ENCODE measurements at places on chromosomes 13 and 19. TPM values are rescaled to one million over a fixed set of nuclear protein-coding genes. Genes with fewer than 3 reads are reported as not detected.

GRCh38 chr19:17137417-17137816 is 61.8 kb downstream of the MYO9B start:
- H3K27ac ChIP-seq = peak overlapping the region; percentile 1
- no peak overlapping the region for H3K4me3 ChIP-seq
- no peak for DNase-seq
- peaks cover 11% of the 10 kb centered on the region for H3K4me1 ChIP-seq
- no peaks in the 10 kb centered on the region for H3K36me3 ChIP-seq

DNA sequence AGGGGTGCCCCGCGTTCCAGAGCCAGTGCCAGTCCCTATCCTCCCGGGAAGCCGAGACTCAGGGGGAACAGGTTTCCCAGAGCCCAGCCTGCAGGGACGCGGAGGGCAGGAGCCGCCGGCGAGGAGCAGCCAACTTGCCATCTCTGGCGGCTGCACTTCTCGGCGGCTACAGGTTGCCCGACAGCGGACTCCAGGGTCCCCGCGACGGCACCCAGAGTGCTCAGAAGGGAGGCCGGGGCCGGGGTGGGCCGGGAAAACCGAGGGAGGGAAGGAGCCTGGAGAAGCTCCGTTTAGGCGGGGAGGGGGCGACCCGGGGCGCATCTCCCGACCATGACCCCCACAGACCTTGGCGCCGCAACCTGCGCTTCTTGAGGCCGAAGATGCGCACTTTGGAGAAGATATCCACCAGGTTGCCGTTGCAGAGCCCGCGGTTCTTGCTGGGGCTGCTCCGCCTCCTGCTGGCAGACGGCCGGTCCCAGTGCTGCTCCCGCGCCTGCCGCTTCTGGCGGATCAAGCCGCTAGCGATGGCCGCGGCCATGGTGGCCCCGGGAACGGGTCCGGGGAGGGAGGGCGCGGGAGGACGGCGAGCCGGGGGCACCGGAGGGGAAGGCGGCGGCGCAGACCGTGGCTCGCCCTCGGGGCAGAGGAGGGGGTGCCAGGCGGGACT is 463.8 kb downstream of the ITGBL1 start:
- no peak overlapping the region for H3K4me3 ChIP-seq
- no peaks in the 10 kb centered on the region for H3K36me3 ChIP-seq
- no peaks in the 10 kb centered on the region for H3K4me1 ChIP-seq
- no peak overlapping the region for H3K27ac ChIP-seq

The KPNA3 gene
- total RNA-seq = 11.5 TPM

DNA sequence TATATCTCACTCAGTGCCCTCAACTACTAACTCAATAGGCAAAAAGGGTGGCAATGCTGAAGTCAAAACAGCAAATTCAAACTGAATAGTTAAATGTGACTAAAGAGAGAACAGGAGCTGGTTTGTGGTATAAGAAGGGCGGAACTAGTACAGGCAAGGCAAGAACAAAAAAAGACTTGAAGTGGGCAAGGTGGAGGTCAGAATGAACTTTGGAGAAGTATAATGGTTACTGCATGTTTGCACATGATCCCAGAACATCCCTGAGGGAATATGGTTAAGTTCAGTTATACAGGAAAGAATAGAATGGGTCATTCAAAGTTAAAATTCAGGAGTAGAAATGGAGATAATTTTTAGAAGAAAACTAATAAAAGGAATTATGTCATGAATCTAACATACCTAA is 85.5 kb downstream of the DIAPH3 start:
- no peak overlapping the region for H3K27ac ChIP-seq
- DNase-seq = no peak
- H3K4me1 ChIP-seq = no peaks in the 10 kb centered on the region
- H3K36me3 ChIP-seq = no peaks in the 10 kb centered on the region
- no peak overlapping the region for H3K4me3 ChIP-seq
- no peaks in the 10 kb centered on the region for H3K27me3 ChIP-seq

Data from Peyer's patch (tissue), 4 donors.